Left cardiac atrium (tissue), 4 donors: ENCODE measurements at places on chromosomes 5 and 9. TPM values are rescaled to one million over a fixed set of nuclear protein-coding genes. Genes with fewer than 3 reads are reported as not detected.

C5orf58 gene
- total RNA-seq, result not detected

CXCL14 gene
- 11.2 TPM for total RNA-seq

- no peak for DNase-seq
These were observed 148.3 kb downstream of the PRDM9 start for GRCh38 chr5:23655674-23656073.

DNA sequence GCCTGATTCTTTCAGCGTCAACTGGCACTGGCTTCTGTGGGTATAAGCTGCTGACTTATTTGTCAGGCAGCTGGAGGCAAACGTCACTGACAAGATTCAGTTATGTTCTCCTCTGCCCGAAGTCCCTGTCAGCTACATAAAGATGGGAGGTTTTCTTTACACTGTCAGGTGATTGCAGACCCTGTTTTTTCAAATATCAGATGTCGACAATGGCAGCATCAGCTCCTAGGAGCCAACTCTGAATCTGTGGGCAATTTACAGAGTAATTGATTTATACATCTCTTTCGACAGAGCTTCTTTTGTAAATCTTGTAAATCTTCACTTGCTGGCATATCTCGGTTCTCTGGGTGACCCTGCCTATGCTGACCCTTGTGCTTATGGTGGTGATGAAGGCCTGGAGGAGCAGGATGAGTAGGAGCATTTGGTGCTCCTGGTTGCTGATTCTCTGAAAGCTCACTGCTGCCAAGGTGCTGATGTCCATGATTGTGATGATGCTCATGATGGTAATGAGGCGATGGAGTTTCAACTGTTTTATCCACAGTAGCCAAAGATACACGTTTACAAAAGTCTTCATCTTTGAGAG, 10.9 kb downstream of the SELENOP start:
- no peak for DNase-seq

- no peak for DNase-seq
These were observed 5.8 kb downstream of the GRK6 start for GRCh38 chr5:177432143-177432838.

- DNase-seq, result no peak
These were observed 195.0 kb downstream of the ARHGEF28 start for GRCh38 chr5:73821003-73821402.

GRCh38 chr5:1919750-1920149, 37.0 kb upstream of the IRX4 start:
- DNase-seq, result no peak

DNA sequence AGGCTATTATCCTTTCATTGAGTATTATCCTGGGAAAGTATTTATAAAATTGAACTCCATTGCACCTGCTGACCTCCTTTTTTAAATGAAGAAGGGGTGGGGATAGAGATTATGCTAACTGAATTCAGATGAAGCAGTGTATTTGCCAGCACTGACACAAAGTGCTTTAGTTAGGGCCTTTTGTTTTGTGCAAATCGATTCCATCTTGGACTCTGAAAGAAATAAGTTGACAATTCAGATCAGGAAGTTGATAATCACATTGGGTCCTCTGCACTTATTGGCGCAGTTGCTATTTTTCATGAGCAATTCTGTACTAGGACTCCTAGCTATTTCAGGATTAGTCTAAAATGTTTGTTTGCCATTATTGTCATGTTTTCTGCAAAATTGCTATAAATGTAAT, 101.6 kb upstream of the FSD1L start:
- no peak for DNase-seq

- DNase-seq, result no peak
These were observed 245.4 kb downstream of the MLLT3 start for GRCh38 chr9:20376731-20377375.
